Cerebellum (tissue), 4 donors: ENCODE measurements at places on chromosomes 4 and X. TPM values are rescaled to one million over a fixed set of nuclear protein-coding genes. Genes with fewer than 3 reads are reported as not detected.

Gene MAB21L2
- total RNA-seq = 4.9 TPM

Gene TEC
- total RNA-seq = 0.73 TPM

Gene INTU
- 50.6 TPM for total RNA-seq

Gene ITIH6
- not detected for total RNA-seq

Gene RTL3
- total RNA-seq = not detected

Gene SCML1
- total RNA-seq = 8.2 TPM

Gene GABRQ
- total RNA-seq = 1.6 TPM

Gene COMMD8
- total RNA-seq = 12.9 TPM

Gene KLB
- 0.27 TPM for total RNA-seq

Gene HS3ST1
- total RNA-seq = 2.4 TPM

Gene PRDM8
- 47.9 TPM for total RNA-seq

Gene HNRNPD
- total RNA-seq = 90.0 TPM

Gene TCEAL9
- total RNA-seq = 26.5 TPM

Gene BEX5
- total RNA-seq = 17.6 TPM

Gene NMU
- 4.3 TPM for total RNA-seq

Gene GYPE
- total RNA-seq = 0.73 TPM

Gene TIGD4
- 3.7 TPM for total RNA-seq

Gene SOWAHB
- 2.5 TPM for total RNA-seq

Gene WAS
- total RNA-seq = 0.27 TPM

Gene RNF4
- 45.0 TPM for total RNA-seq
